Hematopoietic multipotent progenitor cell (in vitro differentiated cells): ENCODE measurements at places on chromosomes 5 and 9.

DNA sequence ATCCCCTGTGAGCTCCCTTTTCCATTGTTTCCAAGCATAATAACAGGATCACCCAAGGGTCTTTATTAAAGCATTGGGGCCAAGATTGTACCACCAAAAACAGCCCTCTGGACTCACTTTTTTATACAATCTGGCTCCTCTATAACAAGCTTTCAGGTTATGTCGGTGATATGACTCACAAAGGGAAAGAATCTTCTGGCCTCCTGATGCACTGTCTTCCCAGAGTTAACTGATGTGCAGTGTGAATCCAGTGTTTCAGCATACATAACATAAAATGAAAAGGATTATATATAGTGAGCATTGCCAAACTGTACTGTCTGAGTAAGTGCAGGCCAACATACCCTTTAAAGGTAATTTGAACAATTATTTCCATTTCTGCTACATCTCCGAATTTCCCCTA is 33.9 kb upstream of the MAN2A1 start:
- DNase-seq, result no peak

DNA sequence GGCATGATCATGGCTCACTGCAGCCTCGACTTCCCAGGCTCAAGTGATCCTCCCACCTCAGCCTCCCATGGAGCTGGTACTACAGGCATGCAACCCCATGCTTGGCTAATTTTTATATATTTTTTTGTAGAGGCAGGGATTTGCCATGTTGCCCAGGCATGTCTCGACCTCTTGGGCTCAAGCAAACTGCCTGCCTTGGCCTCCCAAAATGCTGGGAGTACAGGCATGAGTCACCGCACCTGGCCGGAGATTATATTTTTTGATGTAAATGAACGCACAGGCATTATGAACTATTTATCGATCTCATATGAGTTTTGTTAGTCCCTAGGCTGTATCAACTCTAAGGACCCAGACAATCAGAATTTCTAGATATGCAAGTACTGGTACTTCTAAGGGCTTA is 25.5 kb upstream of the CEP120 start:
- no peak for DNase-seq

DNA sequence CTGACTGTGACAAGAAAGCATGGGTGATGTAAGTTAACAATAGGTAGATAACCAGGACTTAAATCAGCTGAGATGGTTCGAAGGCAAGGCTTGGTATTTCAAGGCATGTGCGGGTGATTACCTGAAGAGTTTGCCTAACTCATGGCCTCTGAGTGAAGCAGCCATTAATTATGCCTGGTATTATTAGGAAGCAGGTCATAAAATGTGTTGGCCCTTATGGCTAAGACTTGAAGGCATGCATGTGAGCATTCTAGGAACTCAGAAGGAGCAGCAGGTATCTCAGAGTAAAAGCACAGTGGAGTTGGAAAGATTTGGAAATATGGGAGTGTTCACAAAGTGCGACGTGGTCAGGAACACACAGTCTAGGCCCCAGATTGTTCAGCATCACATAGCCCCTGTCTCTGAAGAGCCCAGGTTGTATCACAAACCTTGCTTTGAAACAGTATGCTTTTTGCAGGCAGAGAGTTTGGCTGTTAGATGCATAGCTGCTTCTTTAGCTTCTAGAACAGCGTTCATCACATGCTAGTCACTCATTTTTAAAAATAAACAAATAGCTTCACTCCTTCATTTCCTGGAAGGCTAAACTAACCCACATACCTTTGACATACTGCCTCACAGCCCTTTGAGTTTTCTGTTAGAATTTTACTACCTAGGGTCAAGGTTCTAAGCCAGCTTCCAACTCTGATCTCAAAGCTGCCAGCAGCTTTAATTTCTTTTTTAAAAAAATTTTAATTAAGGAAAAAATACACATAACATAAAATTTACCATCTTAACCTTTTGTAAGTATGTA is 2.1 kb downstream of the HEXB start:
- DNase-seq, result no peak

DNA sequence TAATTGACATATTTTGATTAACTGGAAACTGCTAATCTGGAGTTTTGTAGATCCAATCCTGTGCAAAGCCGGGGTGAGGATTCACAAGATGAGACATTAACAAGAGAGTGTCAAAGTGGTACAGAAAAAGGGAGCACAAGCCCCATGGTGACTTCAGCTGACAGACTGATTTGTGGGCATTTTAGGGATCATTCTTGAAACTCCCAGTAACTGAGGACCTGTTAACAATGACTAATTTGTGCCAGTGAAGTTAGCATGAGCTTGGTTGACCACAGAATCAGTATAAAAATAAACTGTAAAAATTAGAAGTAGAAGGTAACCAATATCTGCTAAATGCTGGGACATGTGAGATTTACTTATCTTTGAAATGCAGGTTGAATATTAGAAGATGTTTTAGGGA is 1578.3 kb downstream of the EFNA5 start:
- DNase-seq, result no peak
